ENCODE measurements at places on chromosomes 7 and 10.

DNA sequence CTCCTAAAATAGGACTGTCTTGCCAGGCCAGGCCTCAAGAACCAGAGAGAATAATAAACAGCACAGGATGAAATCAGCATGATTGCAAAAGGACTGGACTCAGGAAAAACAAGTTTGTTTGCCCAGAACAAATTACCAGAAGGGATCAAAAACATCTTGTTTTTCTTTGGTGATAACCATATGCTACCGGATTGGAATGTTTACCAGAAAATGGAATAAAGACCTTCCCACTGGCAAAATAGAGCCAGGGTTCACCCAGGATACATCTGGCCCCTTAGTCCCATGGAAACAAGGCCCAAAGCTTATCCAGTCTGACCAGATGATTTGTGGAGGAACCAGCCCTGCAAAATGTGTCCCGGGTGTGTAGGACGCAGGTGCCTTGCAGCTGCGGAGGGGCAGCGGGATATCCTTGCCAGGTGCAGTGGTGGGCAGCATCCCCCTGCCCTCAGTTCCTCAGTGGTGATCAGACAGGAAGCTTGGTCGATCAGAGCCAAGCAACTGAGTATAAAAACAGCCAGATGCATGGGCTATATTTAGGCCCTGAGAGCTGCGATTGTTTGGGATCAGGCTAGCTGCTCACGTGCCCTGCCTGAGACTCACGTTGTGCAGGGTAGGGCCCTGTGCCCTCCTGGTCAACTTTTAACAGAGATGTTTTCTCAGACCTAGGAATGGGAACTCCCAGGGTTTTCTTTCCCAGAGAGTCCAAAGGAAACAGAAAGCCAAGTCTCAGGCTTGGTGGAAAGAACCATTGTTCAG lies 4.6 kb upstream of the ZNF22 start:
- peak overlapping the region; percentile 22 for H3K27ac ChIP-seq
- DNase-seq = no peak
- H3K36me3 ChIP-seq = no peaks in the 10 kb centered on the region
- H3K4me1 ChIP-seq = peaks cover 13% of the 10 kb centered on the region
- H3K4me3 ChIP-seq = no peak overlapping the region
- H3K27me3 ChIP-seq = no peaks in the 10 kb centered on the region

- no peaks in the 10 kb centered on the region for H3K4me1 ChIP-seq
- no peaks in the 10 kb centered on the region for H3K36me3 ChIP-seq
- H3K4me3 ChIP-seq = no peak overlapping the region
Observed at GRCh38 chr7:76244781-76245391, 43.2 kb downstream of the SRRM3 start.

DNA sequence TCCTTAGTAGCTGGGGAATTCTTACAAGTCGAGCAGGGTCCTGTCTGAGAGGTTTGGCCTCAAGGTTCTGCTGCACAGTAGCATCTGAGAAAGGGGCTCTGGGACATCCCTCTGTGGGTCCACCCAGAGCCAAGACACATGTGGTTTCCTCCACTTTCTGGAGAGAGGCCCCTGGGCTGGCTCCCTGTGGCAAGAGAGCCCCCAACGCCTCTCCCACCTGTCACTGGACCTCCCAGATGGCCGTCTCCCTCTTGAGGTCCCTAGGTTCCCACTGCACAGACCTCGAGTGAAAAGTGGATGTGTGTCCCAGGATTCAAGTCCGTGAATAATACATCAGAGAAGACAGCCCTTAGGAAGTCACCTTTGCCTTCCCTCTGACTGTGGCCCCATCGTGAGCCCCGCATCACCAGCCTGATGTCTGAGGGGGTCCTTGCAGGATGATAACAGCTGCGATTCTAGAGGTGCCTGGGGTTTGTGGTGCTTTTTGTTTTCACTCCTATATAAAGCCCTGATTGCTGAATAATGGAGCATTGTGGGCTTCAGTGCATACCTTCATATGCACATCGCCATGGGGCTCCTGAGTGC lies 319.0 kb downstream of the GLRX3 start:
- no peaks in the 10 kb centered on the region for H3K36me3 ChIP-seq
- no peak overlapping the region for H3K27ac ChIP-seq
- no peak for DNase-seq
- no peak overlapping the region for H3K4me3 ChIP-seq
- peaks cover 23% of the 10 kb centered on the region for H3K27me3 ChIP-seq
- H3K4me1 ChIP-seq = no peaks in the 10 kb centered on the region

DNA sequence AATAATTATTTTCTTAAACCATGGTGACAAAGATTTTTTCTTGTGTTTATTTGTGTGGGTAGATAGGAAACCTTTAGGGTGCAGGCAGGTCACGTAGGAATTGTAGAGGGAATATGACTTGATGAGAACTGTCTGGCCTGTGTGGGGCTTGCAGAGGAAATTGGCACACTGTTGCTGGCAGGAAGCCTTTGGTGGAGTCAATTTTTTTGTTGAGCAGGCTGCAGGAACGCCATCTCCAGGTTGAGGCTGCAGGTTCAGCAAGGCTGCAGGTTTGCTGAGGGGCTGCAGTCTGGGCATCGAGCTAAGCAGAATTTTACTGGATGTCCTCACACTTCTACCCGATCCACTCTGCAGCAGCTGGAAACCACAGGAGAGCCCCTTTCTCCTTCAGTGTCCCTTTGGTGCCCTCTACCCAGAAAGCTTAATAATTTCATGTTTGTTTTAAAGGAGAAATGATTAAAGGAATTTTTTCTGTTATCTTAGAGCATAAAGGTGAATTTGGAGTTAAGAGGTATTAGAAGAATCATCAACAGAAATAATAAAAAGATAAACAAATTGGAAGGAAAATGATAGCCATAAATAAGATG lies 37.0 kb downstream of the TBC1D12 start:
- no peak for DNase-seq
- H3K27ac ChIP-seq = no peak overlapping the region
- no peaks in the 10 kb centered on the region for H3K27me3 ChIP-seq
- H3K36me3 ChIP-seq = no peaks in the 10 kb centered on the region
- no peaks in the 10 kb centered on the region for H3K4me1 ChIP-seq
- H3K4me3 ChIP-seq = no peak overlapping the region

DNA sequence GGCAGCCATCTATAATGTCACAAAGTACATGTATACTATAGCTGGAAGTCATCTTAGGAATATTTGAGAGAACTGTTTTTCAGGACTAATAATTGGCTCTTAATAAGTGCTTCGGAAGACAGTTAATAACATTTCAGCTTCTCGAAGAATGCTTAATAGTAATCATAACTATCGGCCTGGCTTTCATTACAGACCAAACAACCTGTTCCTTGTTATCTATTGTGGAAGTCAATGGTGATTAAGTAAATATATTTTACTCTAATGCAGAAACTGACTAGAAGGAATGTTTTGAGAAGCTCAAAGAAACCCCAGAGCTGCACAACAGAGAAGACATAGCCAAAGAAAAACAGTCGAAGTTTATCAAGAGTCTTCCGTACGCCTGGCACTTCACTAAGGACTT lies 106.8 kb upstream of the FAM133B start:
- DNase-seq = no peak
- H3K36me3 ChIP-seq = peaks cover 4% of the 10 kb centered on the region
- H3K4me3 ChIP-seq = no peak overlapping the region
- H3K27ac ChIP-seq = no peak overlapping the region
- H3K4me1 ChIP-seq = no peaks in the 10 kb centered on the region

- peaks cover 22% of the 10 kb centered on the region for H3K27me3 ChIP-seq
- H3K4me3 ChIP-seq = no peak overlapping the region
- H3K4me1 ChIP-seq = no peaks in the 10 kb centered on the region
- H3K27ac ChIP-seq = no peak overlapping the region
Observed at GRCh38 chr7:87480386-87480785, 4.9 kb upstream of the ABCB4 start.

GRCh38 chr7:80253653-80254052 lies 119.0 kb downstream of the GNAI1 start:
- H3K36me3 ChIP-seq = no peaks in the 10 kb centered on the region
- no peaks in the 10 kb centered on the region for H3K27me3 ChIP-seq
- H3K4me1 ChIP-seq = no peaks in the 10 kb centered on the region
- DNase-seq = no peak

- H3K36me3 ChIP-seq = no peaks in the 10 kb centered on the region
- DNase-seq = no peak
- H3K27ac ChIP-seq = no peak overlapping the region
- no peak overlapping the region for H3K4me3 ChIP-seq
Observed at GRCh38 chr10:68121852-68122251, 12.6 kb downstream of the MYPN start.

DNA sequence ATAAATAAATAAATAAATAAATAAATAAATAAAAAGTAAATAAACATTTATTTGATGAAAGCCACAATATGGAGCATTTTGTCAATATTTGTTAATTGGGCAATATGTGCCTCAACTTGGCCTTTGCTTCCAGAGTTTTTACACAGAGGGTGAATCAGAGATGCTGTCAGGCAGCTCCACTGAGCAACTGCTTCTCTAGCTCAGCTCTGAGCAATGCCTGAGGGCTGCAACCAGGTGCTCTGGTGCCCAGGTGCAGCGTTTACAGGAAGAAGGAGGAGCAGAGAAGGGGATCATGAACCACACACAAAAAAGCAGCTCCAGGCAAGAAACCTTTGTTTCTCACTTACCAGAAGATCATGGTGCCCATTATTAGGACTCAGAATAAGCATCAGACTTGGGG lies 876.2 kb upstream of the AUTS2 start:
- H3K4me1 ChIP-seq = no peaks in the 10 kb centered on the region
- H3K27me3 ChIP-seq = no peaks in the 10 kb centered on the region
- H3K27ac ChIP-seq = no peak overlapping the region
- no peaks in the 10 kb centered on the region for H3K36me3 ChIP-seq

DNA sequence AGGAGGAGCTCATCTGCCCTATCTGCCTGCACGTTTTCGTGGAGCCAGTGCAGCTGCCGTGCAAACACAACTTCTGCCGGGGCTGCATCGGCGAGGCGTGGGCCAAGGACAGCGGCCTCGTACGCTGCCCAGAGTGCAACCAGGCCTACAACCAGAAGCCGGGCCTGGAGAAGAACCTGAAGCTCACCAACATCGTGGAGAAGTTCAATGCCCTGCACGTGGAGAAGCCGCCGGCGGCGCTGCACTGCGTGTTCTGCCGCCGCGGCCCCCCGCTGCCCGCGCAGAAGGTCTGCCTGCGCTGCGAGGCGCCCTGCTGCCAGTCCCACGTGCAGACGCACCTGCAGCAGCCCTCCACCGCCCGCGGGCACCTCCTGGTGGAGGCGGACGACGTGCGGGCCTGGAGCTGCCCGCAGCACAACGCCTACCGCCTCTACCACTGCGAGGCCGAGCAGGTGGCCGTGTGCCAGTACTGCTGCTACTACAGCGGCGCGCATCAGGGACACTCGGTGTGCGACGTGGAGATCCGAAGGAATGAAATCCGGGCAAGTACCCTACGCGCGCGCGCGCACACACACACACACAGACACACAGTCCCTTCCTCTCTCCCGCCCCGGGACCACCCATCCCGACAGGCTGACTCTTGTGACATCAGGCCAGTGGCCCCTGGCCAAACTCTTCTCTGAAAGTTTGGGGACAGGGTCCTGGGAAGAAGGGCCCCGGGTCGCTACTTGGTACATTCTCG lies 538 bp downstream of the TRIM8 start:
- peak overlapping the region; percentile 94 for H3K27ac ChIP-seq
- peaks cover 37% of the 10 kb centered on the region for H3K4me1 ChIP-seq
- no peaks in the 10 kb centered on the region for H3K36me3 ChIP-seq

GRCh38 chr10:104032144-104032775 lies 53.4 kb downstream of the COL17A1 start:
- H3K27ac ChIP-seq = no peak overlapping the region
- H3K4me3 ChIP-seq = no peak overlapping the region
- peaks cover 3% of the 10 kb centered on the region for H3K36me3 ChIP-seq
- no peak for DNase-seq
- H3K27me3 ChIP-seq = no peaks in the 10 kb centered on the region

GRCh38 chr7:1290026-1290678 lies 57.5 kb downstream of the UNCX start:
- peaks cover 4% of the 10 kb centered on the region for H3K27me3 ChIP-seq
- H3K4me3 ChIP-seq = peak overlapping the region; percentile 74
- no peaks in the 10 kb centered on the region for H3K36me3 ChIP-seq
- no peak overlapping the region for H3K27ac ChIP-seq

GRCh38 chr7:113705439-113705838 lies 213.4 kb downstream of the PPP1R3A start:
- H3K27ac ChIP-seq = no peak overlapping the region
- no peak overlapping the region for H3K4me3 ChIP-seq
- DNase-seq = no peak
- H3K36me3 ChIP-seq = no peaks in the 10 kb centered on the region
- H3K4me1 ChIP-seq = no peaks in the 10 kb centered on the region

GRCh38 chr7:112282476-112283188 lies 76.1 kb downstream of the ZNF277 start:
- H3K4me1 ChIP-seq = peaks cover 5% of the 10 kb centered on the region
- no peak for DNase-seq
- H3K27me3 ChIP-seq = no peaks in the 10 kb centered on the region
- H3K36me3 ChIP-seq = peaks cover 5% of the 10 kb centered on the region

GRCh38 chr10:17643339-17643754 lies 604 bp upstream of the STAM start:
- peak overlapping the region; percentile 99 for H3K27ac ChIP-seq
- H3K4me3 ChIP-seq = peak overlapping the region; percentile 97
- H3K27me3 ChIP-seq = no peaks in the 10 kb centered on the region
- peaks cover 24% of the 10 kb centered on the region for H3K4me1 ChIP-seq
- H3K36me3 ChIP-seq = no peaks in the 10 kb centered on the region

GRCh38 chr7:12722136-12722535 lies 34.7 kb downstream of the ARL4A start:
- no peaks in the 10 kb centered on the region for H3K4me1 ChIP-seq
- no peak overlapping the region for H3K27ac ChIP-seq
- H3K4me3 ChIP-seq = no peak overlapping the region

GRCh38 chr10:60677531-60678129 lies 100.6 kb upstream of the CDK1 start:
- no peaks in the 10 kb centered on the region for H3K36me3 ChIP-seq
- no peak overlapping the region for H3K27ac ChIP-seq
- DNase-seq = no peak
- no peak overlapping the region for H3K4me3 ChIP-seq
- H3K27me3 ChIP-seq = no peaks in the 10 kb centered on the region

GRCh38 chr7:83015916-83016315 lies 146.8 kb downstream of the PCLO start:
- no peak for DNase-seq
- no peaks in the 10 kb centered on the region for H3K4me1 ChIP-seq
- H3K36me3 ChIP-seq = no peaks in the 10 kb centered on the region
- H3K27me3 ChIP-seq = no peaks in the 10 kb centered on the region
- H3K4me3 ChIP-seq = no peak overlapping the region
- H3K27ac ChIP-seq = no peak overlapping the region

GRCh38 chr7:44972562-44972961 lies 6.3 kb downstream of the MYO1G start:
- peaks cover 7% of the 10 kb centered on the region for H3K4me1 ChIP-seq
- H3K27ac ChIP-seq = no peak overlapping the region
- DNase-seq = no peak
- H3K36me3 ChIP-seq = peaks cover 15% of the 10 kb centered on the region
- no peak overlapping the region for H3K4me3 ChIP-seq

Measured in T-cell (primary cell).